ENCODE measurements at places on chromosomes 1 and 21.

DNA sequence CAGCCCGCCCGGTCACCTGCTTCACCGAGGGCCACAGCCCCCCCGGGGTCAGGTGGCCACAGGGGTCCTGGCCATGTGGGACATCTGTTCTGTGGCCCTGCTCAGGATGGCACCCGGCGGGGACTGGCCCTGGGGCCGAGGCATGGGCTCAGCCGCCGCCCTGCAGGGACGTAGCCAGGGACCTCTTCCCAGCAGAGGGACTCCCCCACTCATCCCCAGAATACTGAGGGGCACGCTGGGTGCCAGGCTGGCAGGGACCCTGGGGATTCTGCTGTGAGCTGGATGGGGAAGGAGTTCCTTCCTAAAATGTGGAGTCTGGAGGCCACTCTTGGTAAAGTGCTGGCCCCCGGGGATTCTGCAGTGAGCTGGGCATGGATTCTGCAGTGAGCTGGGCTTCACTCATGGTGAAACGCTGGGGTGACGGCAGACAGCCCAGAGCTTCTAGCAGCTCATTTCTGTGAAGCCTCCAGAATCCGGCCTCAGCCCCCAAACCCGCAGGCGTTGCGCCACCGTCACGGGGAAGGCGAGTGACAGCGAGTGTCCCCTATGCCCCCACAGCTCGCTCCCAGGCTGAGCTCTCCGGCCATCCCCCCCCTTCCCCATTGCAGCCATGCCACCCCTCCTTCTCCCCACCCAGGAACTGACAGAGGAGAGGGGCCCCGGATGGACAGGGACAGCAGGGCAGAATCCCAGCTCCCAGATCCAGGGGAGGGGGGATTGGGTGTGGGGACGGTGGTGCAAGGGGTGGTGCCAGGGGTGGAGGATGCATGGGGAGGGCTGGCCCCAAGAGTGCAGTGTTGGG lies 1.4 kb downstream of the ITGB2 start:
- DNase-seq, result no peak

DNA sequence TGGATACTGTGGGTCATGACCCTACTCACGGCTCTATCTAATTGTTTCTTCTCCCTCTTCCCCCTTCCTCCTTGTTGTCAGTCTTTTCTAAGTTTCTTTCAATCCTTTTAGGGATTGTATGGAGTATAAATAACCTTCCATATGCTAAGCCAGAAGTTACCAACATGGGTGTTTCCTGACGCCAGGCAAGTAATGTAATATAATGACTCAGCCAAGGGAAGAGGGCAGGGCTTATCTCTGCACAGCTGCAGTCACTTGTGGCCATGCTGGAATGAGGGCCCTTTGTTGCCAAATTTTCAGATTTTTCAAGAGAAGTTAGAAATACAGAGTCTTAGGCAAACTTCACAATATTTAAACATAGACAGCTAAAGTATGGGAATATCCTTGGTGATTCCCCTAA lies 194.6 kb downstream of the ST6GALNAC3 start:
- DNase-seq, result peak; percentile 78

DNA sequence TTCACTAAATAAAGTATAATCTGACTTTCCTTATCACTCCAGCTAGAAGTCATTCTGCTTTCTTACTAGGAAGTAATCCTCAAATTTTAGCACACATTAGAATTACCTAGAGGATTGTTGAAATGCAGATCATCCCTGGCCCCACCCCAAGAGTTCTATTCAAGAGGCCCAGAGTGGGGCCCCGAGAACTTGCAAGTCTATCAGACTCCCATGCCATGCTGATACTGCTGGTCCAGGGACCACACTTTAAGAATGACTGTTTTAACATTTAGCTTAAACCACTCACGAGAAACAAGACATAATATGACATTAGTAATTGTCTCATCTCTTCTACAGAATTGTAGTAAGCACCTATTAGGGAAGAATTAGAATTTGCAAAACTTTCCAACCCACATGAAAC lies 7.7 kb upstream of the SYNJ1 start:
- no peak for DNase-seq

- DNase-seq, result no peak
Observed at GRCh38 chr1:223425550-223425949, 32.3 kb downstream of the CCDC185 start.

GRCh38 chr1:54176621-54177327 lies 23.1 kb downstream of the CYB5RL start:
- no peak for DNase-seq

- no peak for DNase-seq
Observed at GRCh38 chr1:79040424-79041082, 34.0 kb upstream of the ADGRL4 start.

GRCh38 chr1:23558140-23558871 lies 995 bp downstream of the ID3 start:
- DNase-seq, result peak; percentile 63

DNA sequence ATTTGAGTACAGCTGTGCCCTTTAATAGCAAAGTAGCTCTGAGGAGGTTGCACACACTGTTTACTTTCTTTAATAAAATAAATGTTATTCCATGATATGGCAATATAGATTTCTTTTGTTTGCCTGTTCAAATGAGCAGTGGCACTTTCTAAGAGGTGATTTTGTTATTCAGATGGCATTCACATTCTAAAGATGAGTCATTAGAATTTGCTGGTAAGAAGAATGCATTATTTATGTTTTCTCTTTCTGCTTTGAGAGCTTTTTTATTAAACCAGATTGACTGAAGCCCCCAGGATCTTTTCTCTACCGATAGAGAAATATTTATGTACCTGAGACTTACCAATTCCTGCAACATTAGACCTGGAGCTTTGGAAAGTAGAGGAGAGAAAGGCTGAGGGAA lies 11.2 kb upstream of the LEPR start:
- DNase-seq, result no peak

DNA sequence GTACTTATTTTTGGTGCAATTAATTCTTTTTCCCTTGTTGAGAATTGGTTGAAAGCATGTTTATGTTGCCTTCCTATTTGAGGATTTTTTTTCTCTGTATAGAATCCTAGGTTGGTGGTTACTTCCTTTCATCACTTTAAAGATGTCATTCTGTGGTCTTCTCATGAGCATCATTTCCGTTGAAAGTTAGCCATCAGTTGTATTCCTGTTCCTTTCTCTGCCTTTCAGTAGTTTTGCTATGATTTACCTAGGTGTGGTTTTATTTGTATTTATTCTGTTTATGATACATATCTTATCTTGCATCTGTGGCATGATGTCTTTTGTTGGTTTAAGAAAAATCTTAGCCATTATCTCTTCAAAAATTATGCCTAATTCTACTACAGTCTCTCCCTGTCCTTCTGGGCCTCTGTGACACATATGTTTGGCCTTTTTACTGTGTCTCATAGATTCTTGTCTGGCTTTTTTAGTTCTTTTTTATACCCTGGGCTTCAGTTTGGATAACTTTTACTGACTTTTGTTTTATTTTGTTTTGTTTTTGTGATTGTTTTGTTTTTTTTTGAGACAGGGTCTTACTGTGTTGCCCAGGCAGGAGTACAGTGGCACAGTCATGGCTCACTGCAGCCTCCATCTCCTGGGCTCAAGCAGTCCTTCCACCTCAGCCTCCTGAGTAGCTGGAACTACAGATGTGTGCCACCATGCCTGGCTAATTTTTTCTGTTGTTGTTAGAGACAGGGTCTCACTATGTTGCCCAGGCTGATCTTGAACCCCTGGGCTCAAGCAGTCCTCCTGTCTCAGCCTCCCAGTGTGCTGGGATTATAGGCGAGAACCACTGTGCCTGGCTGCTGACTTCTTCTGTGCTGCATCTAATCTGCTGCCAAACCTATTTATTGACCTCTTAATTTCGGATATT lies 24.1 kb downstream of the PTGFRN start:
- no peak for DNase-seq

DNA sequence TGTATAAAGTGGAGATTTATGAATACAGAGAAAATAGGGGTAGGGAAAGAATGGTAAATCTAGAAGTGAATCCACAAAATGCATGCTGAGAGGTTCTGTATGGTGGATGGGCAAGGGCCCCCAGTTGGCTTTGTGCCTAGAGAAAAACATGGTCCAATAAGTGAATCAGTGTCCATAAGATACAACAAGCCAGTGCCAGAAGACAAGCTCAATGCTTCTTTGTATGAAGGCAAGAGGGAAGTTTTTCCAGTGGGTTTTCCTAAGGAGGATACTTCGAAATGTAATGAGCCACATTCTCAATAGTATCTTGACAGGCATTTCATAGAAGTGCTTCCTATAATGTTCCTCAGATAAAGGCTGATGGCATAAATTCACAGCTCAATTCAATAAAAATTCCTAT lies 169.4 kb upstream of the HMCN1 start:
- no peak for DNase-seq

- DNase-seq, result no peak
Observed at GRCh38 chr1:53093451-53093754, 31.4 kb downstream of the PODN start.

GRCh38 chr1:26125946-26126320 lies 14.3 kb downstream of the PDIK1L start:
- DNase-seq, result no peak

GRCh38 chr1:112099979-112100378 lies 110.5 kb upstream of the KCND3 start:
- DNase-seq, result no peak

Measured in H4 (cell line).